NCI-H226 (cell line): ENCODE measurements at places on chromosomes 1 and 21.

DNA sequence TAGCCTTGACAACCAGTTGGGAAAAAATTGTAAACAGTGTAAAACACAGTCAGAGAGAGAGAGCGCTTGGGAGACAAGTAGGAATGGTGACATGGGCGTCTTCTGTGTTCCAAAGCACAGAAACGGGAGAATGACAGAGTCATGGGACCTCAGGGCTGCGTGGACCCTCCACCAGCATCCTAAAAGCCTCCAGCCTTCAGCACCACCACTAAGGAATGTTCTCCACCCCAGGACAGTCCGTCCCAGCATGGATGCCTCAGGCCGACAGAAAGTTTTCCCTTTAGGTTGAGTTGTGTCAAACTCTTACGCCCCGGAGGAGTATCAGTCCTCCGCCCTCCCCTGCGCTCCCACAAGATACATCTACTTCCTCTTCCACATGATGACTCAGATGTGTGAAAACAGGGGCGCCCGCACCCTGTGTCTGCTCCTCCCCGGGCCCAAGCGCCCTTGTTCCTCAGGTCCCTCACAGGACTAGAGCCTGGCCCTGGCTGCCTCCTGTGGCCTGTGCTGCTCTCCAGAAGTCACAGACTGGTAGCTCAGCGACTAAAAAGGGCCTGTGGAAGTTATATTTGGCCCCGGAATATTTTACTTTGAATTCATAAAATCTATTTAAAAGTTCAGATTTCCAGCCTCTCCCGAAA lies 63.9 kb upstream of the EFHD2 start:
- peak; percentile 63 for DNase-seq

GRCh38 chr1:111104981-111105380 lies 34.9 kb downstream of the DRAM2 start:
- no peak for DNase-seq

DNA sequence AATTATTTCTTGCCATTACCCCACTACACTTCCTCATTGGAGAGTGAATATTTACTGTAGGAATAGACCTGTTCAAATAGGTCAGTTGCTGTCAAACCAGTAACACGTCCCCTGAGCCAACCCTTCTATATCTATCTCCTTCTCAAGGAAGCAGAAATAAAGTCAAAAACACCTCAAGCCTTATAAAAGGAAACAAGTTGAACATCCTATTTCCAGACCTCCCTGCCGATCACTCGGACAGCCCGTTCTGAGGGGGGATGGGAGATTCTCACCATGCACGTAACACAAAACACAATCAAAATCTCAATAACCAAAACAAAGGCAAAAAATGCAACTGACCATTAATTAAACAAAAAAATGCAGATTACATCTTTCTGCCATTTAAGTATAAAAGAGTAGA lies 121.5 kb upstream of the KRTAP19-8 start:
- DNase-seq: no peak

DNA sequence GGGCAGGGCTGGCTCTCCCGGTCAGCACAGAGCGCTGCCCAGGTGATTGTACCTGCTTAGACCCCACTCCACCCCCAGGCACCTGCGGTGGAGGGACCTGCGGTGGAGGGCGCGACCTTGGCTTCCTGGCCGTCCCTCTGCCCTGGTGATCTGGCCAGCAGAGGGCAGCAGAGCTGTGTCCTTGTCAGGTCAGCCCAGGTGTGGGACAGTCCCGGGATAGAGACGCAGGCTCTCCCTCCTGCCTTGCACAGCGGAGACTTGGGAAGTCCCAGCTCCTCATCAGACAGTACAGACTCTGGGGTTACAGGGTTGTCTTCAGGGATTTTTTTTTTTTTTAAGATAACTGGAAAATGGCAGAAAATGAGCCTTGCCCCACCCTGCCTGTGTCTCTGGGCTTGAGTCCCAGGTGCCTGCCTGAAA lies 10.0 kb downstream of the SLX9 start:
- peak; percentile 49 for DNase-seq

- no peak for DNase-seq
These were observed 1.8 kb upstream of the SYT2 start for GRCh38 chr1:202711949-202712635.

- no peak for DNase-seq
These were observed 9.8 kb upstream of the MTFR1L start for GRCh38 chr1:25809929-25810328.

DNA sequence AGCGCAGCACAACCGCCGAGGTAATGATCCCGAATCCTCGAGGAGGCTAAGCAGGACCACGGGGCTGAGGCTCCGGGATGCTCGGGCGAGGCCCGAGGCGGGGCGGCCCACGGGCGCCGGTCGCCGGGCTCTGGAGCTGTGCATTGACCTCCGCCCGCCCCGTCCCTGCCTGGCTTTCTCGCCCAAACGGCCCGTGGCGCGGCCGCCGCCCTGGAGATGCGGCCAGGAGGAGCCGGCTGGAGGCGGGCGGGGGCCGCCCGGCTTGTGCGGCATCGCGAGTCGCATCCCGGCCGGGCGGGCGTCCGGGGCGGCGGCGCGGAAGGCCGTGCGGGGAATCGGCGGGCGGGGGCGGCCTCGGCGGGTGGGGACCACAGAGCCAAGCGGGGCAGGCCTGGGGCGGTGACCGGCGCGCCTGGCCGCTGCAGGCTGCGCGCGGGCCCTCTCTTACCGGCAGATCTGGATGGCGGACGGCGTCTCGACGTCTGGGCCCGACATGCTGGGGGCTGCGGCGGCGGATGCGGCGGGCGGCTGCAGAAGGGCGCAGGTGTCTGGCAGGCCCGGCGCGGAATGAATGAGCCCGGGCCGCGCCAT lies 663 bp downstream of the ACOT7 start:
- DNase-seq: no peak

DNA sequence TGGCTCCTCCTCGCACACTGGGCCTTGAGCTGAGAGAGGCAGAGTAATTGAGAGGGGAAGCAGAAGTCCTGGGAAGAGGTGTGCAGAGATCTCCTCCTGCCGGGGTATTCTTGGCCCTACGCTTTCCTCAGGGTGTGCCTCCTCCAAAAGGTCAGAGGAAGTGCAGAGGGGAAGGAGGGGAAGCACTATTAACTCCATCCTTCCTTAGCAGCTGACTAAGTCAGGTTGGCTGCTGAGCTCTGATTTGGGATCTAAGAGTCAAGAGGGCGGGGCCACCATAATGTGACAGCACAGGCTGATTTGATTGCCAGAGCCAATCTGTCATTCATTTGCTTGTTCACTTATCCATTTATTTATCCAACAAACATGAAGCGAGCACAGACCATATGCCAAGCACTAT lies 12.3 kb downstream of the ATP2B4 start:
- DNase-seq: peak; percentile 27

DNA sequence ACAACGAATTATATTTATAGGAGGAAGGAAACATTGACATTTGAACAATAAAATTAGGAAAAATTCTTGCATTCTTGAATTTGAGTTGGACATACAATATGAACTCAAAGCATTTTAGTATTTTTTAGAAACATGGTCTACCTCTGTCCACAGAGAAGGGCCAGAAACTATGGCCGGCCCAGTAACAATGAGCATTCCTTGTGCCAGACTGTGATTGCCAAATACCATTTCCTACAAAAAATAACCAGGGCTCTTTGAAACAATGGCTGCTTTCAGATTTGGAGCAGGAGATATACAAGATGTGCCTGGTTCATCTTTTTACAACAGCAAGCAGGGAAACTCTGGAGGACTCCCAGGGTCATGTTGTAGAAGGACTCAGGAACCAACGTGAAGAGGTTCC lies 38.4 kb downstream of the NOS1AP start:
- no peak for DNase-seq

GRCh38 chr21:20783611-20784010 lies 214.6 kb upstream of the NCAM2 start:
- peak; percentile 84 for DNase-seq

- DNase-seq: peak; percentile 75
These were observed 581 bp downstream of the SSU72 start for GRCh38 chr1:1573843-1574720.

GRCh38 chr1:8025061-8025670 lies 943 bp downstream of the ERRFI1 start:
- no peak for DNase-seq

- DNase-seq: no peak
These were observed 328.4 kb downstream of the PLA2G4A start for GRCh38 chr1:187157115-187157514.

DNA sequence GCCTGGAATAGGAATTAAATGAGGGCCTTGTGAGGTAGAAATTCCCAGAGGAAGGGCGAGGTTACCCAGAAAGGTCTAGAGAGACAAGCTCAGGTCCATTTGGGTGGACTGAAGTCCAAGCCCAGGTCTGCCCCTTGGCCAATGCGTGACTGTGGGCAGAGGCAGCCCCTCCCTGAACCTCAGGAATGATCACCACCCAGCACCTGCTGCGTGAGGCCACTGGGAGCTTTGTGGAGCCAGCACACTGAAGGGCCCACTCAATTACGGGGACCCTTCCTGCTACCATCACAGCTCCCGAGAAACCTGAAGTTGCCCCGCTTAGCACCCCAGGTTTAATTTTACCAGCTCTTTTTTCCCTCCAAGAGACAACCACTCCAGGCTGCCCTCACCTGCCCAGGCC lies 6.5 kb upstream of the MATN1 start:
- no peak for DNase-seq

DNA sequence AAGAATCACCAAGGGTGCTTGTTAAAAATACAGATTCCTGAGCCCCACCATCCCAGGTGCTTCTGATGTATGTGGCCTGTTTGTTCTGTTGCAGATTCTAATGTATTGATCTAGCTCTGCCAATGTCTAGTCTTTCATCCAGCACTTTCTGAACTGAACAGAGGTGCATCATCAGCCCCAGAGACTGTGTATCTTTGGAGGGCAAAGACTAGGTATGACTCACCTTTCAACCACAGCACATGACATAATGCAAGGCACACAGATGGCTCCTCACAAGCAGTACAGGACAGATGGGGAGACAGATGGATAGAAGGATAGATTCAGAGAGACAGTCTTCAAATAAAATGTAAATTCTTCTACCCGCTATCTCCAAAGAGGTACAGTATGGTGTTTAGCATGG lies 32.3 kb downstream of the CD58 start:
- peak; percentile 44 for DNase-seq

- no peak for DNase-seq
These were observed 194.6 kb downstream of the SLC45A1 start for GRCh38 chr1:8512504-8512903.

DNA sequence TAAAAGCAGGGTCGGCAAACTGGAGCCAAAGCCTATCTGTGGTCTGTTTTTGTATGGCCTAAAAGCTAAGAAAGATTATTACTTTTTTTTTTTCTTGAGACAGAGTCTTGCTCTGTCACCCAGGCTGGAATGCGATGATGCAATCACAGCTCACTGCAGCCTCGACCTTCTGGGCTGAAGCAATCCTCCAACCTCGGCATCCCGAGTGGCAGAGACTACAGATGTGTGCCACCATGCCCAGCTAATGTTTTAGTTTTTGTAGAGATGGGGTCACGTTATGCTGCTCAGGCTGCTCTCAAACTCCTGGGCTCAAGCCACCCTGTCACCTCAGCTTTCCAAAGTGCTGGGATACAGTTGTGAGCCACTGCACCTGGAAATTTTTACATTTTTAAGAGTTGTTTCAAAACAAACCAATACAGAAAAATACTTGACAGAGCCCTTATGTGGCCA lies 6.5 kb upstream of the GLRX2 start:
- DNase-seq: peak; percentile 78

GRCh38 chr1:1603671-1604373 lies 3.9 kb upstream of the FNDC10 start:
- no peak for DNase-seq

GRCh38 chr1:228906223-228906860 lies 171.1 kb downstream of the RHOU start:
- no peak for DNase-seq
